GM04504 (cell line): ENCODE measurements at places on chromosomes 3 and 15.

- no peak for DNase-seq
Measured at GRCh38 chr15:63398456-63398855, 16.8 kb upstream of the CA12 start.

DNA sequence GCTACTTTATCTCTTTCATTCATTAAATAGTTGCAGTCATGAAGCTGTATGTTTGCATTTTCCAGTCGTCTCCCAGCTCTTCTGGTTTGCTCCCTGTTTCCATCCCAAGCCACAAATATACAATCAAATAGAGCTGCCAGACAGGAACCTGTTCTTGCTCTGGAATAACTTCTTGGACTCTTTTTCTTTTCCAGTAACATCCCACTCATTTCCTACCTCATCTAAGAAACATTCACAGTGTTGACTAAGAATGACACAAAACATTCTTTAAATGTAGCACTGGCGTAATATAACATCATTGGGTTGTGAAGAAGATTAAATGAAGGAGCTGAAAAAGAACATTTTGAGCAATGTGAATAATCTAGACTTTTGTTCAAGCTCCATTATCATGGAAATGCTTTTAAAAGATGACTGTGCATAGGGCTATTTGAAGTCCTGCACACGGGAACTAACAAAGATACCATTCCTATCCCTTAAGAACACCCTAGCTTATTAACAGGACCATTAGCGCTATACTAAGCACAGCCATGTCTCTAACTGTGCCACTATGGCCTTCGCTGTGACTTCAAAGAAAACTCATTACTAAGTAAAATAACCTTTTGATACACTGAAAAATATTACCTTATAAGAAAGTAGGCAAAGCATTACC is 574.0 kb downstream of the NAALADL2 start:
- DNase-seq: peak; percentile 28

GRCh38 chr15:95175914-95176658 is 944.7 kb downstream of the MCTP2 start:
- peak; percentile 53 for DNase-seq

DNA sequence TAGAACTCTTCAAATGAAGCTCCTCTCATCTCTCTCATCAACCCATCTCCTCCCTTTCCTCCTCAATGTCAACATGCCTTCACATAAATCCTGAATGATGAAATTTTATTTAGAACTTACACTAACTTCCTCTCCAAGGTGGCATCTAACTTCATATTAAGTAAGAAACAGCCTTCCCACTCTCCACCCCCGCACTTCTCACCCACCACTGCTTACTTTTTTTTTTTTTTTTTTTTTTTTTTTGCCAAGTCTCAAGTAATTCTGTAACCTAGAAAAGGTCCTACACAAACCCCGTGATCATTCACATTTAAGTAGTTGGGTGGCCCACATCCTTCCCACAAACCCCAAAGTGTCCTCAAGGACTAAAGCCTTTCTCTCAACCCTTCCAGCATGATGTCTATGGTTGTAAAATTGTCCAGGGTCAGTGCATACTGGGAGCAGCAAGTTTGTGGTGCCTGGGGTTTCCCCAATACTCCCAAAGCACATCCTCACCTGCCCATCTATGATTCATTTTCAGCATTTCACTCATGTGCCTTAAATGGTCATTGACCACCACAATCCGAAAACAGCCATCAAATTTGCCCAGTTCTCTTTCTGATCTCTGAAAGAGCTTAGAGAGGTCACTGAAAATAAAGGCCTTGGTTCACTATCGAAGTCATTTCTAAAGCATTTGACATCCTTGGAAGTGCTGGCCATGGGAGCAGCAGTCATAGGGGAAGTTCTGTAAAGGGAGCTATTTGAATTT is 47.2 kb downstream of the CD86 start:
- no peak for DNase-seq

GRCh38 chr15:79942741-79943481 is 28.1 kb downstream of the BCL2A1 start:
- no peak for DNase-seq

DNA sequence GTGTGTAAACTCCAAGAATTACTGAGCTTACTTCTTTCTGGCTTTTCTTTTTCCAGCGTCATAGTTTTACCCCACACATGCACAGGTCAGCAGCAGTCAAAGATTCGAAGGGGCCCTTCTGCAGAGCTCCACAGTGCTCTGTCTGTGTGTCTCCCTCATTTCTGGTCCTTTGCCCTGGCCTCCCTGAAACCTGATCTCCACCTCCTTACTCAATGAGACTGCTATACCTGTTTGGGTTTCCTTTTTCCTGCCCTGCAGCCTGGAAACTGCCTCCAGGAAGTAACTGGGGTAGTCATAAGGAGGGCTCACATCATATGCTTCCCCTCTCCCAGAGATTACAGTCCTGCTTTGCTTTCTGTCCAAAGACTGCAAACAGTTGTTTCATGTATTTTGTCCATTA is 82.8 kb upstream of the TNIK start:
- DNase-seq: no peak

GRCh38 chr3:148158210-148158609 is 539.5 kb upstream of the AGTR1 start:
- DNase-seq: no peak

- DNase-seq: no peak
Measured at GRCh38 chr3:58163234-58163633, 47.5 kb downstream of the DNASE1L3 start.

GRCh38 chr3:27385504-27385903 is 16.3 kb upstream of the NEK10 start:
- no peak for DNase-seq

DNA sequence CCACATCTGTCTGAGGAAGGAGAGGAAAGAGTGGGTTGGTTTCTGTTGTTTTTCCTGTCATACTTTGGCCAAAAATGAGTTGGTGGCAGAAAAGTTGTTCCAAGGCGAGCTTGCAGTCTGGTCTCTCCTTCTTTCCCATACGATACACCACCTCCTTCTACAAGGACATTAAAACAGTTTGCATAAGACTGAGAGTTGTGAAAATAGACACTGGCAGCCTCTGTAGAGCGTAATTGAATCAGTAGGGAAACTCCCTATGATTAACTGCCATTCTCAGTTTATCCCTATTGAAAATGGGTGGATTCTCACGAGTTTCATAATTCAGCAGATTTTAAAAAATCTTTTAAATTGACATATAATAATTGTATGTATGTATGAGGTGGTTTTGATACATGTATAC is 3.7 kb upstream of the LSG1 start:
- no peak for DNase-seq
